ENCODE measurements at places on chromosomes 11 and 22.

DNA sequence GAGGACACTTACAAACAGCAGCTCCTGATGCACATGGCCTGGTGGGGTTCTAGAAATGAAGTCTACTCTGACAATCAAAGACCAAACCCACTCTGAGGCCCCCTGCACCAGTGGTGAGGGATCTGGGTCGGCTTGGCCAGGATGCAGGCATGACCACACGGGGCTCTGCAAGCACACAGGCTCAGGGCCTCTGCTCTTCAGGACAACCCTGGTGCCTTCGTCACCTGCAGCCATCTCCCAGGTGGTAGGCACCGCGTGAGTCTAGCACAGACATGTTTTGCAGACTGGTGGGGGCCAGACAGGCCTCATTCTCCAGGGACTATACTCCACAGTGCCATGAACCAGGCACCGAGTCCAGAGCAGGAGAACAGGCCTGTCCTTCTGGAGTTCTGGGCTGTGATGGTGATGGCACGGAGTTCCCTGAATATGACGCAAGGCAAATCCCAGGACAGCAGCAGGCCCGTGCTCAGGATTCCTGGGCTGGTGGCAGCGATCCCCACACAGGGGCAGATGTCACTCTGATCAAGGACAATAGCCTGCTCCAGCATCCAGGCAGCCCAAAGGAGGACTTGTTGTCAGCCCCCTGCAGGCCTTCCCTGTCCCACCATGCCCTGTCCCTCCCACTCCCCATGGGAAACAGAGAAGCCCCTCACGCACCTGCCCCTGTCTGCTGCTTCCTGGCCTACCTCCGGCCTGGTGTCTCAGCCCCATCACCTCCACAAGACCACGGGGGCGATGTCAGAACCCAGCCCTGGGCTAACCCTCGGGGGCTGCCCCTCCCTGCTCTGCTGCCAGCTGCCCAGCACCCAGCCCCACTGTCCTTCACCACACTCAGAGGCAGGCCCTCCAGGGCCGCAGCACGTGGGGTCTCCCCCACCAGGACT lies 36.1 kb downstream of the GNB1L start:
- DNase-seq = no peak

GRCh38 chr11:12287374-12288211 lies 89.8 kb upstream of the PARVA start:
- DNase-seq = no peak

DNA sequence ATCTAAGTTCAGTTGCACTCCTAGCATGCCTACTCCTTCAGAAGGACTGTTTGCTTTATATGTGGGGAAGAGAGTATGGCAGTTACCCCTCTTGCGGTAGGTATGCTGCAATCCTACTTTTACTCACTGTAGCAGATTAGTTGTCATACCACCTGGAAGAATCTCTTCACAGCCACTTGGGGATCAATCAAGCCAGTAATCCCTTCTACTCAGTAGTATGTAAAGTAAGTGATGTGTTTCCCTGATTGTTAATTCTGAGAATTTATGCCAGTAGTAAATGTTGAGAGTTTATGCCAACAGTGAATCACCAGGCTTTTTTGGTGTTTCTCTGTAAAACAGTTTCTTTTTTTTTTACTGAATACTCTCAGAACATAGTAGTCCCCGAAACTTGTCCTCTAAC lies 34.4 kb downstream of the PRMT3 start:
- DNase-seq = no peak

DNA sequence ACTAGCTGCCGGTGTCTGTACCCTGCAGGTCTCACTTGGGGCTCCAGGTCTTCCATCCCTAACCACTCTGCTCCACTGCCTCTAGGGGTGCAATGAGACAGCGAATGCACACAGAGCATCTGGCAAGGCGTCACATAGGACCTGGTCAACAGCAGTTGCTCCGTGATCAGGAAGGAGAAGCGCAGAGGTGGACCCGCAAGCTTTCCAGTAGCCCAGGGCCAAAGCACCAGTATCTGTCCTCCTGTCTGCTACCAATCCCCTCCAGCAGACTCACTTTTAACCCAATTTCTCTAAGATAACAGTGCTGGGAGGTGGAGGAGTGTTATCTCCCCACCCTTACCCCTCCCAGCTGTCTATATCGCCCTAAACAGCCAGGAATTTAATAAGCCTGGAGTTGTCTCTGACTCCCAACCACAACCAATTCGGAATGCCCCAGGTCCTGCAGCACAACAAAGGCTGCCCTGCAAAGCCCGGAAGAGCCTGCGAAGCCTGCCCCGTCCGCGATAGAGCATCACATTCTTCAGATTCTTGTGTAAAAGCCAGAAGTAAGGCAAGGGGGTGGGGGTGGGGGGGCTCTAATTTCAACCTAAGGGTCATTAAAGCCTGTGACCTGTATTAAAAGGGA lies 19.3 kb downstream of the MYH9 start:
- DNase-seq = no peak

GRCh38 chr11:119635041-119635740 lies 93.8 kb downstream of the NECTIN1 start:
- no peak for DNase-seq

GRCh38 chr11:64098318-64098831 lies 62.6 kb downstream of the FLRT1 start:
- no peak for DNase-seq

GRCh38 chr11:95154514-95154913 lies 64.9 kb downstream of the ENDOD1 start:
- peak; percentile 30 for DNase-seq

DNA sequence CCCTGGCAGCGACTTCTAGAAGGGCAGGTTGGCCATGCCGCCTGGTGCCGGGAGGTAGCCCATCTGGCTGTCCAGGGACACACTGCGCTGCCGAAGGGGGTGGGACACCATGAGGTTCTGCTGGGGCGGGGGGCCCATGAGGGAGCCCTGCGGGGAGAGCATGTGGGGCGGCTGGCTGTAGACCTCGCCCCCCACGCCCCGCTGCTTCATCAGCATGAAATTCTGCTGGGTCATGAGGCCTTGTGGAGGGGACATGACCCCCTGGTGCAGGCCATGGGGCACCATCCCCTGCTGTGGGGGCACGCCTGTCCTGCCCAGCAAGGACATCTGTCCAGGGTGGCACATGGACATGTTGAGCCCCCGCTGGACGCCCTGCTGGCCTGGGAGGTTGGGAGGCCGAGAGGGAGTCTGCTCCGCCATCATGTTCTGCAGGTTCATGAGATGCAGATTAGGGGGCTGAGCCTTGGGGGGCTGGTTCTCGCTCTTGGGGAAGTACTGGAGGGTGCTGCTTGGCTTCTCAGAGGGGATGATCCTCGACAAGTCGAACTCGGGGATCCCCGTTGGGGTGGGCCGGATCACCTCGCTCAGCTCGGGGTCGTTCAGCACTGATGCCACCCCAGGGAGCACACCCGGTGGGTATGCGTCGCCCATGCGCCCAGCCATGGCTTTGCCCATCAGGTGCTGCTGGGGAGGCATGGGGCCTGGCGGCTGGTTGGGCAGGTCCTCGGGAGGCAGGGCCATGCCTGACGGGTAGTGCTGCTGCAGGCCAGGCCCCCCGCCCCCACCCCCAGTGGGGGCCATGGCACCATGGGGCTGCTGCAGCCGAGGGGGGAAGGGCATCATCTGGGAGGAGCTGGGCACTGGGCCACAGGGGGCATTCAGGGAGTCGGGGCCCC lies 15.0 kb downstream of the CXCR5 start:
- no peak for DNase-seq

DNA sequence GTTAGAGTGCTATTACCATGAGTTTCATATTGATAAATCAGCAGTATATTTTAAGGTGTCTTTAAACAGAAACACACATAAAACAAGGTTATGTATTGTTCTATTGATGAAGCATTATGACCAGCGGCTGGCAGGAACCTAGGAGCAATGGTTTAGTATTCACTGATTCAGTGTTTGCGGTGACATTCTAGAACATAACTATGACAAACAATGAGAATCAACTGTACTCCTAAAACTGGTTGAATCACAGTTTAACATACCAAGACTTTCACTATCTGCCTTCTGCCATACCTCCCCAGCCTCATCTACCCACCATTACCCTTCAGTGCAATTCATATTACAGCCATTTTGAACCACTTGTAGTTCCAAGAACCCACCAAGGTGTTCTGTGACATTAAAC lies 8.8 kb downstream of the HOATZ start:
- no peak for DNase-seq

- no peak for DNase-seq
Measured at GRCh38 chr11:40168414-40168813, 1291.0 kb downstream of the LRRC4C start.

DNA sequence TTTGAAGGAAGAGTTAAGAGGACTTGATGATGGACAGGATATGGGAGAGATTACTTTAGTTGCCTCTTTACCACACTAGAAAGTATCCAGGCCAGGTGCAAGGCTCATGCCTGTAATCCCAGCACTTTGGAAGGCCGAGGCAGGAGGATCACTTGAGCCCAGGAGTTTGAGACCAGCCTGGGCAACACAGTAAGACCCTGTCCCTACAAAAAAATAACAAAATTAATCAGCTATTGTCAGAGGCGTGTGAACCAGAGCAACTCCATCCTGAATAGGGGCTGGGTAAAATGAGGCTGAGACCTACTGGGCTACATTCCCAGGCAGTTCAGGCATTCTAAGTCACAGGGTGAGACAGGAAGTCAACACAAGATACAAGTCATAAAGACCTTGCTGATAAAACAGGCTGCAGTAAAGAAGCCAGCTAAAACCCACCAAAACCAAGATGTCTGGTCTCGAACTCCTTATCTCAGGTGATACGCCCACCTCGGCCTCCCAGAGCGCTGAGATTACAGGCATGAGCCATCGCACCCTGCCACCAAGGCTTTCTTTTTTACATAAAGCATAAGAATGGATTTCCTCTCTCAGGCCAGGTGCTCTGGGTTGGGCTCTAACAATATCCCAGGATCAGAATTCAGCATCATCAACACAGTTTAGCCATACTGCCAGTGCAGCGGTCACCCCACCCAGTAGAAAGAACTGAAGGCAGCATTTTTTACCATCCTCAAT lies 17.8 kb downstream of the PI4KA start:
- DNase-seq = no peak

- DNase-seq = no peak
Measured at GRCh38 chr11:133619397-133619796, 87.1 kb upstream of the OPCML start.

- DNase-seq = no peak
Measured at GRCh38 chr22:41917375-41917902, 2.6 kb upstream of the SHISA8 start.

GRCh38 chr11:86196913-86197312 lies 47.6 kb upstream of the EED start:
- DNase-seq = no peak

GRCh38 chr11:8584511-8584910 lies 9.5 kb downstream of the STK33 start:
- no peak for DNase-seq

- no peak for DNase-seq
Measured at GRCh38 chr22:26484360-26484706, 656 bp downstream of the SRRD start.

DNA sequence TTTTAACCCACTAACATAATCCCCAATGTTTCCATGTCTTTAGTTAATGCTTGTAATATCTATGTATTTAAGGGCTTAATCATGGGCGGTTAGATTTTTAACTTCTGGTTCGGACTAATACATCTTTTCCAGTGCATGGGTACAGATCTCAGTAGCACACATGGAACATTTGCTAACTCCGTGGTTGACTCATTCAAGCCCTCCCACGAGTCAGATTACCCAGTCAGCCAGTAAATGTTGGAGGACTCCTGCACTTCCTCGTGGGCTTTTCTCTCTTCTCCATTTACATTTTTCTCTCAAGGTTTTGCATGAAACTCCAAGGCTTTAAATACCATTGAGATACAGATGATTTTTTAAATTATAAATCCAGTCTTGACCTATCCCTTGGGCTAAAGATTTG lies 313.9 kb downstream of the ST3GAL4 start:
- DNase-seq = no peak

GRCh38 chr22:41352058-41352457 lies 29.7 kb upstream of the TEF start:
- DNase-seq = no peak

DNA sequence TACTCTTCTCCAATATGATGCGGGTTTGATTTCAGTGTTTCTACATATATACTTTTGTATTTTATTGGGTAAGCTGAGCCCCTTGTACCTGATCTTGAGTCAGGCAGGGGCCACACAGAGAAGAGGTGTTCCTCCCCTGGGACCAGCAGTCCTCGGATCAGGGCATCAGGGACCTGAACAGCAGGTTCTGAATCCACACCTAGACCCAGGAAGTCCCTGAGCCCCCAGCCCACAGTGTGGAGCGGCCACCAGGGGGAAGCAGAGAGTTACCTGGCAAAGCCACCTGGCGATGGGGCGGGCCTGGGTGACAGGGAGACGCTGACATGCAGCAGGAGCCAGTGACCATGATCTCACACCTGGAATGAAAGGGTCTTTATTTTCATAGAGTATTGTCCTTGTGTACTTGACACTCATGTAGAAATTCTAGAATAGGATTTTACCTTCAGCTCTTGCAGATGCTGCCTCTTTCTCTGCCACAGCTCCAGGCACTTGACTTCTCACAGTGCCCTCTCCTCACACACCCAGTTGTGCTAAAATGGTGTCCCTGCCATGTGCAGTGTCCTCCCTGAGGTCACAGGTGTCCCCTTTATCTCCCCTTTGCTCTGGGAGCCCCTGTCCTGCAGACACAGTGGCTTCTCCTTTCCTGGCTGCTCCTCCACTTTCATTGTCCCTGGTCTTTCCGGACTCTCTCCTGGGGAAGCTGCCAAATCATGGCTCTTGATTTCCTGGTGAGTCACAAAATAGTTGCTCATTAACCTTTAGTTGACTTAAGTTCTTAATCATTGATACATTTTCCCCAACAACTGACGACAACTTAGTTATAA lies 48.5 kb downstream of the GGTLC2 start:
- DNase-seq = peak; percentile 29

DNA sequence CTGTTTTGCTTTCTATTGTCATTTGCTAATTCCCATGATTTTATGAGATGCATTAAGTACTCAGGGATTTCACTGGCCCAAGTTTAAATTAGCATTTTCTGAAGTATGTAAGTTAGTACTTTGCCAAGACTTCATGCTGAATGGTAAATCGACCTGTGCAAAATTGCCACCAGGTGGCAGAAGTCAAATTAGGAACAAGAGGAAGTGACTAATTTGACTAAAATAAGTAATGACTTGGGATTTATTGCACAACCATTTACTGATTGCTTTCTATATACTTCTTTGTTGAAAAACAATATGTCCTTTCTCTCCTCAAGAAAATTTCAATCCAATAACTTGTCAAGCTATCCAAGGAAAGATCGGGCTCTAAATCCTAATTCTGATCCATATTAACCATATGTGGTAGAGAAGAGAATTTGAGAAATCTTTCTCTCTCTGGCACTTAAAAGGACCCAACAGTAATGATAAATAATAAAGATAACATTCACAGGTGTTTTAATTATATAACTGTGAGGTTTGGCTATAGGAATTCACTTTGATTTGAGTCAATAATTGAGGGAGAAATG lies 253.7 kb upstream of the CHORDC1 start:
- no peak for DNase-seq

- no peak for DNase-seq
Measured at GRCh38 chr11:62391642-62392425, 27.0 kb upstream of the SCGB1A1 start.

GRCh38 chr11:34013898-34014571 lies 37.5 kb upstream of the CAPRIN1 start:
- DNase-seq = no peak

- no peak for DNase-seq
Measured at GRCh38 chr11:107370390-107370789, 87.2 kb downstream of the CWF19L2 start.
